Activated T-helper 1 cell treated with anti-CD3 and anti-CD28 coated beads, Interleukin-12 subunit alpha, Interleukin-12 subunit beta, Interleukin-2, Interleukin-4 antibody, amounts not matched to agents 30 ng/mL and 10 ng/mL and 1 ng/mL, durations not matched to agents 14 hours and 24 hours and 36 hours (primary cell): ENCODE measurements at places on chromosomes 12 and 14. TPM values are rescaled to one million over a fixed set of nuclear protein-coding genes. Genes with fewer than 3 reads are reported as not detected.

DNA sequence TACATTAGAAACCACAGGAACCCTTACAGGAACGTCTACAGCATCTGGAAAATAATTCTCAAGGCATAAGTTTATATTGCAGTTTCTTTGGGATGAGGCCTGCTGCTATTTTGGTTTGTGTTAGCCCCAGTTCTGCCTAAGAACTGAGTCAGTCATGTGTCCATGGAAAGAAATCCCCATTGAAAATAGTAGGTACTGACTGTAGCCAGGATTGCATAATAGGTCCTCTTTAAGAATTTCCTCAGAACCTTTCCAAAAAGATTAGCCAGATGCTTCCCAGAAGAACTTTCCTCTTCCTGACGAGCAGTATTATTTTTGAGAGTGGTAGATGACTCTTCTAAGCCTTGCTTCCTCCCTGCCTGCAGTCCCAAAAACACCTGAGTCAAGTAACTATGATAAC, 52.6 kb downstream of the RASSF8 start:
- DNase-seq: no peak

DNA sequence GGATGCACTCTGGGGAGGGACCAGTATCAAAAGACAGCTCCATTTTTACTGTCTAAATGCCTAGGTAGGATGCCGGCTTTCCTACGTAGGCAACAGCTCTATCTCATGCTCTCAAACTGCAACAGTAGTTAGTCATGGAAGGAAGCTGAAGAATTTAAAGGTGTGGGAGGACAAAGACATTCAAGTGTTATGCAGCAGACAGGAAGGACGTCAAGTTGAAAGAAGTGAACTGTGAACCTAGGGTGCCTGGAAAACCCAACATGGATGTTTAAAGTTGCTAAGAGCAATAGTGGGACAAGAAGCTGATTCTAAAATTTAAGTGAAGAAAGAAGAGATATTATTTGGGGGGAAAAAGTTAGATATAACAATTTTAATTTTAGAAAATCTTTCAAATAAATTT, 5.9 kb downstream of the SEC23A start:
- DNase-seq: no peak

DNA sequence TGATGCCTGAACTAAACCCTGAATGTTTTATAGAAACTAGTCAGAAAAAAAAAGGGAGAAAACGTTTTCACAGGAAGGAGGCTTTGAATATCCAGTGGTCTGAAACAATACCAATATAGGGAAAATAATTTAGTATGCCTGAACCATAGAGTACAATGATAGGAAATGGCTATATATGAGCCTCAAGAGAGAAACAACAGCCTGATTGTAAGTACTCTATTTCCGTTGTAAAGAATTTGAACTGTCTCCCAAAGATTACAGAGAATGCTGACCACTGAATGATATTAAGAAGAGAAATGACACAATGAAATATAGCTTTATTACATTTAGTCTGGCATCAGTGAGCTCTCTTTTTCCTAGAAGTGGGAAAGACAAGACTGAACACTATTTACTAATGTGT, 5.5 kb upstream of the GABARAPL1 start:
- no peak for DNase-seq

- no peak for DNase-seq
Measured at GRCh38 chr12:115709540-115710011, 567.9 kb downstream of the MED13L start.

The LMO3 gene
- total RNA-seq: not detected in 2 replicates

GRCh38 chr12:4956968-4957367, 47.3 kb downstream of the KCNA1 start:
- no peak for DNase-seq

The SOCS2 gene
- total RNA-seq: 28.2 and 28.8 TPM in 2 replicates

DNA sequence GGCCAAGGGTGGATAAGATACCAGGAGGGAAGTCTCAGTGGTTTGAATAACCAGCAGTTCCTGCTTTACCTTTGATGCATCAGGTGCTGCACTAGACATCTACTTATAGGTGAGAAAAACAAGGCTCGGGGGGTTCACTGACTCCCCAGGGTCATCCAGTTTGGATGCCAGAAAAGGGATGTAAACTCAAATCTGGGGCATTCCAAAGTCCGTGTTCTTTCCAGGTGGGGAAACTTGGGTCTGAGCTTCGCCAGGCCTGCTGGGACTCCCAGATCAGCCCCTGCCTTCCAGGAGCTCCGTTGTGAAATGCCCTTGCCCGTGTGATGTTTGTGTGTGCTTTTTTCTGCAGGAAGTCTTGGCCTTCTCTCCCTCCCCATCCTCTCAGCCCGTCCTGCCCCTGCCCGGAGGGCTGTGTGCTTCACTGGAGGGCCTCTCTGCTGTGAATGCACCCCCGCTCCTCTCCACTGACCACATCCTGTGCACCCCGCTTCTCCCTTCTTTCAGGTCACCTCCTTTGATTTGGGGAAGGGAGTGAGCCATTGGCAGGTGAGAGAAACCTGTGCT, 42.1 kb downstream of the TSPAN9 start:
- no peak for DNase-seq

The TPPP2 gene
- not detected in 2 replicates for total RNA-seq
